ENCODE measurements at places on chromosomes 3 and 15.

GRCh38 chr3:66797889-66798560 is 200.1 kb upstream of the KBTBD8 start:
- no peak for DNase-seq

GRCh38 chr3:193140381-193140780 is 100.6 kb upstream of the PLAAT1 start:
- no peak for DNase-seq

- DNase-seq: no peak
Observed at GRCh38 chr3:125374501-125374995, 577 bp downstream of the ZNF148 start.

DNA sequence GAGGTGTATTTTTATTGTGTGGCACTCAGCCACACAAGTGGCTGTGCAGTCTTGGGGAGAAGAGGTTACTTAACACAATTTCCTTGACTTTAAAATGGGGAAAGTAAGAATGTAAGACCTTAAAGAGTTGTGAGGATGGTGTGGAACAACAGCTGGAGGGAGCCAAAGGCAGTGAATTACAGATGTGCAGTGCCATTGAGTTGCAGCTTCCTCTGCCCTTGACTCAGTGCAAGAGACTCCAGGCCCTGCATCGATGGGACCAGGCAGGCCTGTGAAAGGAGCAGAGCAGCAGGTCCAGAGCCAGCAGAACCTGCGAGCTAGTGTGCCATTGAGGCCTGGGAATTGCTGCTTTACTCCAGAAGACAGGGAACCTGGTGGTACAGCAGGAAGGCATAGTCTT is 27.2 kb downstream of the EEFSEC start:
- DNase-seq: no peak

- no peak for DNase-seq
Observed at GRCh38 chr15:55590788-55591187, 2.6 kb upstream of the PYGO1 start.

- no peak for DNase-seq
Observed at GRCh38 chr3:175489406-175489805, 630.3 kb downstream of the NAALADL2 start.

- DNase-seq: no peak
Observed at GRCh38 chr3:196666001-196666867, 26.7 kb downstream of the NRROS start.

- DNase-seq: no peak
Observed at GRCh38 chr15:52357949-52358348, 62.3 kb upstream of the MYO5C start.

DNA sequence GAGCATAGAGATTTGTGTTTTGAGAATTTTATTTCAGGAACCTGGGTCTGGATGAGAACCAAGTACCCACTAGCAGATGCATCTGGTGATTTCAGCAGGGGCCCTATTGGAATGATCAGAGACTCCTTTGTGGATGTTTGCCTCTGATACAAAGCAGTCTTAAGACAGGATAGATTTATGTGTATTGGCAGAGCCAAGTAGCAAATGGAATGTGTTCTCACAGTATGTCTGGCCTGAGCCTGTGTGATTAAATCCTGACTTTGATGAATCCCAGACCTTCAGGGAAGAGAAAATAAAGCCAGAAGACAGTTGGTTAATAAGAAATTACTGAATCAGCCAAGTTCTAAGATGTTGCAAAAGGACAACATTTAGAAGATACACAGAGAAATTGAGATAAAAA is 755.5 kb upstream of the SEMA6D start:
- DNase-seq: no peak

DNA sequence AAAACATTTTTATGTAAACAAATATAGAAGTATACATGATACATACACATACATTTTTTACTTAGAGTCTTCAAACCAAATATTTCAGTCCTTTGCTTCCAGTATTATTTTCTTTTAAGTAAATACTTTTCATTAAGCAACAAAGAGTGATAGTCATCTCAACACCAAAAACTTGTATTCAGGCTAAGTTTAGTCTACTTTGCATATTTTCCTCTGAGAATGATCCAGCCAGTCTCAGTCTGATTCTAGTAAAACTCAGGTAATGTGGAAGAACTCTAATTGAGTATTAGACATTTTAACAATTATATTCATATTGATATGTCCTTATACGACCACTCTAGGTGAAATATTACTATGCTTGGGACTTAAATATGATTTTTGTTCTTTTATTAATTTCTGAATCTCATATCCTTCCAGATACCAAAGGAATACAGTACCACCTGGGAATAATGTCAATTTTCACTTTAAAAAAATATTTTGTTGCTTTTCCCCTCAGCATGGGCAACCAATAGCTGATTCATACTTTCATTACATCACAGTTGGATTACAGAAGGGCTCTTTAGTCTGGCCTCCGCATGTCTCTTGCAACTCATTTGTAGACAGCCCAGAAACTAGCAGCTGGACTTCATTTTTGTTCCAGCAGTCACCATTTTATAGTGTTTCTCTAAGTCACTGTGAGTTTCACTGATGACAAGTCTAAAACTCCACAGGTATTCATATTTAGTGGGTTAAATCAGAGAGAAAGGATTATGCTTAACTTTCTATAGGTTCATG is 390.4 kb downstream of the ZBTB20 start:
- no peak for DNase-seq

DNA sequence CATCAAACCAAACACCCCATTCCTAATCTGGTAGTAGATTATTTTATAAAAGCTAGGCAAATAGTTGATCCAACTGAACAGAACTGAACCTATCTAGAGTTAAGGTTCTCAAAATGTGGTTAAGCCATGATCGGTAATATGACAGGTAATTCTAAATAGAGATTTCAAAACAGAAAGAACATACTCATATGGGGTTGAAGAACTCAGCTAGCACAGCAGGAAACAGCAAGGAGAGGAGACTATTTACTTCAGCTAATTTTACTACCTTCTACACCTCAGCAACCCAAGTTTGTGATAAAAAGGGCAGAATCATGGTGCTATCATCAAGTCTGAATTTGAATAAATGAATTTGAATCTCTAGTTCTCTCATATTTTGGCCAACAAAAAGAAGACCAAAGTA is 11.8 kb downstream of the CD47 start:
- DNase-seq: no peak

DNA sequence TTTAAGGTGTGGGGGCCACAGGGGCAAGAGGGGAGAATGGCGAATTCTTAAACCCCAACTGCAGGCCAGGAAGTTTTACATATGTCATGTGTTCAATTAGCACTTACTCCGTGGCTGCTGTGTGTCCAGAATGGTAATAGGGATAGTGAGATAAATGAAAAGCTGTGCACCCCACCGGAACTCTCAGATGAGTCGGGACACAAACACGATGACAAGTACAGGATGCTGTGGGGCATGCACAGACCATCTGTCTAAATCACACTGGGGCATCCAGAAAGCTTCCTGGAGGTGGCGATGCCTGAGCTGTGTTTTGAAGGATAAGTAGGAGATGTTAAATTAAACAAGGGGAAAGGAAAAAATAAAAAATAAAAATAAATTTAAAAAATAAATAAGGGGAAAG is 18.3 kb upstream of the TMEM158 start:
- no peak for DNase-seq

GRCh38 chr3:188146219-188146618 is 7.7 kb upstream of the LPP start:
- DNase-seq: no peak

GRCh38 chr3:24986612-24987011 is 441.5 kb upstream of the RARB start:
- DNase-seq: no peak

GRCh38 chr15:69164807-69165636 is 4.6 kb downstream of the GLCE start:
- DNase-seq: no peak
